ENCODE measurements at places on chromosomes 5 and 9. TPM values are rescaled to one million over a fixed set of nuclear protein-coding genes. Genes with fewer than 3 reads are reported as not detected.

DNA sequence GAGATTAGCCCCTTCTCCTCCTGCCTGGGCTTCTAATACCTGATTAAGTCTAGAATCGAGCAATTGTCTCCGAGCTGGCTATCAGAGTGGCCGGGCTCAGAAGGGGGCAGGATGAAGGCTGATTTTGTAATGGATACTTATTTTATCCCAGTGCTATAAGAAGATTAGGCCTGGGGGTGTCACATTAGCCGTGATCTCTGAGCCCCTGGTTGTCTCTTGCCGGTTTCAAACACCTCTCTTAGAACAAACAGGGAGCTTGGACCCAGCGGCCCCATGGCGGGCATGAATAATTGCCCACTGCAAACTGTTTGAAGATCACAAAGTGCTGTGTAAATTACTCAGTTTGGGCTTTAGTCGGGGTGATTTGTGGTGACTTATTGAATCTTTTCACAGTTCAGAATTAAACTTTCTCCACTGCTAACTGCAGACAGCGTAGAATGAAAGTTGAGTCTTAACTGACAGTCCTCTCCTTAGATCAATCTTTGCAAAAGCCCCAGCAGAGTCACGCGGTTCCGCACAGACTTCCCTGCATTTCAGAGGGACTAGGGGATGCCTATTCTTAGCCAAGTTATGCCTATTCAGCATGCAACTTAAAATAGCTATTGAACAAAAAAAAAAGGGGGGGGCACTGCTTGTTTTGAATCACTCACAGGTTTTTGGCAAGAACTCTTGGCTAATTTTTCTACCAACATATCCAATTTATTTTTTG lies 200.6 kb upstream of the IRX1 start:
- peak; percentile 74 for DNase-seq

Gene PTPRD
- 29.9 TPM for total RNA-seq

DNA sequence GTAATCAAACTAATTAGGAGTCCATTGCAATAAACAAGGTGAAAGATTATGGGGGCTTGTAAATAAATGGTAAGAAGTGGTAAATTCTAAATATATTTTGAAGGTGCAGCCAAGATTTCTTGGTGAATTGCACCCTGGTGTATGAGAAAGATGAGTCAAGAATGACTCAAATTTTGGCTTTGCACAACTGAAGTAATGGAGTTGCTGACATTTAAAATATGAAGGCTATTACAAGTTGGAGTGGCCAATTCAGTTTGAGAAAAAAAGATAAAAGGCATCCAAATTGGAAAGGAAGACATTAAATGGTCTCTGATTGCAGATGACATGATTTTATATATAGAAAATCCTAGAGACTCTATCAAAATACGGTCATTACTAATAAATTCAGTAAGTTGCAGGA lies 2330.6 kb downstream of the MAT2B start:
- DNase-seq = no peak

DNA sequence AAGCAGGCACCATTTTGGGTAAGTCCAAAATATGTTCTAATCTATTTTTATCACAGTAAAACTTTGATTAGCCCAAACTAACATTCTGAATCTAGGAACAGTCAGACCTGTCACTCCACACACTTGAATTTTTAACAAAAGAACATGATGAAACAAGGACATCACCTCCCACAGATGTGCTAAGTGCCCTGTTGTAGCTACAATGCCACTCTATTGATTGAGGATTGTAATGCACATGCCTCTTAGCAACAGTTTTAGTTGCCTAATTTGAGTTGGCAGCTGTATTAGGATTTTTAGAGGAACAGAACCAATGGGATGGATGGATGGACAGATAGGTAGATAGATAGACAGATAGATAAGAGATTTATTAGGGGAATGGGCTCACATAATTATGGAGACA lies 20.3 kb upstream of the RNF20 start:
- no peak for DNase-seq

GRCh38 chr9:126650404-126651341 lies 36.9 kb downstream of the LMX1B start:
- no peak for DNase-seq

GRCh38 chr9:21392270-21392669 lies 7.1 kb upstream of the IFNA2 start:
- DNase-seq = no peak
